Left hindlimb (tissue), 1 donor: ENCODE measurements at places on chromosomes 5 and 9.

DNA sequence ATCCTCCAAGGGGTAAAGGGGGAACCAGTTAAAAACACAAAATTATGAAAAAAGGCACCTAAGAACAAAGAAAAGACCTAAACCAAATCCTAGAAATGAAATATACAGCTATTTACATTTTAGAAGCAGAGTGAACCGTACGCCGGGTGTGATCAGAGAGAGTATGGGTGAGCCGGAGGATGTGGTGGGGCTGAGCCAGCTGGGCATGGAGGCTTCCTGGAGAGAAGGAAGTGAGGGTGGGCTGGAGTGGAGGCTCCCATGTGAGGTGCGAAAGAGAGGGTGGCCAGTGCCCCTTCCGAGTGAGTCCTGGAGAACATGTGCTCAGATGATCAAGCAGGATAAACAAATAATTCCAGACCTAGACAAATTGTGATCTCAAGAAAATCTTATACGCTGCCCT, 111.6 kb downstream of the CACNA1B start:
- DNase-seq, result no peak

DNA sequence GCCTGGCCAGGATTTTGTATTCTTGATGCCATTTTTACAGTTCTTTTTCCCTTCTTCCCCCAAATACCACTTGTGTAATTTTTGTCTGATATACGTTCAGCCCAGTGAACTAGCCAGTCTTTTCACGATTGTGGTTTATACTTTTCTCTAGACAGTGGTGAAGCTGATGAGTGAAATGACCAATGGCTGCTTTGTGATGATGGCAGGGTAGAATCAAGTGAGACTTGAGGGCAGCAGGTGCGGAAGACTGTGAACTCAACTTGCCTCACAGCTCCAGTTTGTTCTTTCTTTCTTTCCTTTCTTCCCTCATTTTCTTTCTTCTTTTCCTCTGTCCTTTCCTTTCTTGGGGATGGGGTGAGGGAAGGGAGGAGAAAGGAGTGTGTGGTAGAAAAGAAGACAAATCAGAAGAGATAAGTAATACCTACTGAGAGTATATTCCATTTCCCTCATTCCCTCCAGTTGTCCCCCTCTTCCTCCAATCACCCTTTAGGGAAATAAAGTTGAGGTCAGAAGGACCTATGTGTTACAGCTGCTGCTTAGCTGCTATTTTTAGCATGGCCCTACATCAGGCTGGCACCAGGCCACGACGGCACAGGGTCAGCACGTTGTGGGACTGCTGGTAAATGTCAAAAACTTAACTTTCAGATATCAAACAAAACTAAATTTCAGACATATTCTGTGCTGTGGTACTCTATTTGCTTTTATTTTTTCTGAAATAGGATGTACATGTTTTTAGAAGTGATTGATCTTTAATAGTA, 12.3 kb downstream of the ZSWIM6 start:
- DNase-seq, result no peak

GRCh38 chr9:70285246-70285645, 26.5 kb downstream of the SMC5 start:
- DNase-seq, result no peak

- peak; percentile 89 for DNase-seq
Observed at GRCh38 chr9:106697750-106698502, 165.0 kb upstream of the ZNF462 start.

GRCh38 chr5:112685386-112685785, 52.3 kb upstream of the APC start:
- no peak for DNase-seq

GRCh38 chr9:37978983-37979382, 75.1 kb upstream of the SLC25A51 start:
- no peak for DNase-seq

DNA sequence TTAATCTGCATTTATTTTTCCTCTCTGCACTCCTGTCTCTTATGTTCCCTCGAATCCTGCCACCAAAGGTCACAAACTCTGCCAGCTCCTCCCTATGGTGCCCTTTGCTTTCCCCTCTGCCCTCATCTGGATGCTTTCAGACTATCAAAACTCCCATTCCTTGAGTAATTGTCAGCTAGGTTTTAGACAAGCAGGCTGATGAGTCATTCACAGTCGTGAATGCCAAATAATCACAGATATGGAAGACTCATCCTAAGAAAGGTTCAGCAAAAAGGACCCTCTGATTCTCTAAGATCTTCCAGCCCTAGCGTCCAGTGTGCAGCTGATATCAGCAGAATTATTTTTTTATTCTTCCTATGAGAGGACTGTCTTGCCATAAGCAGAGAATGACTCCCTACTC, 104.5 kb upstream of the NUDT12 start:
- no peak for DNase-seq

GRCh38 chr5:159030357-159030756, 69.4 kb downstream of the EBF1 start:
- no peak for DNase-seq

DNA sequence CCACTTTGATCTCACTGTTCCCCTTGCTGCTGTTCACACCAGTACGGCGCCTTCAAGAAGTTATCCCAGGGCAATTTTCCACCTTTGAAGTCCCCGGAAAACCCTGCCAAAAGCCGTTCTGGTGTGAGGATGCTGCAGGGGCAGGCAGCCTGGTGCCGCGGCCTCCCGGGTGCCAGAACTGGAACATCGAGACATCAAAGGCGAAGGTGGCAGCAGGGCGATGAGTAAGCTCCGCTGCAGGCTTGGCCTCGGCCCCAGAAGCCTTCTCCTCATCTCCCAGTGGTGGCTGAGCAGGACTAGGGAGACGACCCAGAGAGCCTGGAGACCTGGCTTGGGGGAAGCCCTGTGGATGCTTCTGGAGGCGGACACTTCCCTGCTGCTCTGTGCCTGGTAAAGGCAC, 115.3 kb upstream of the MSX2 start:
- DNase-seq, result no peak

- no peak for DNase-seq
Observed at GRCh38 chr5:73705364-73705763, 79.4 kb downstream of the ARHGEF28 start.

DNA sequence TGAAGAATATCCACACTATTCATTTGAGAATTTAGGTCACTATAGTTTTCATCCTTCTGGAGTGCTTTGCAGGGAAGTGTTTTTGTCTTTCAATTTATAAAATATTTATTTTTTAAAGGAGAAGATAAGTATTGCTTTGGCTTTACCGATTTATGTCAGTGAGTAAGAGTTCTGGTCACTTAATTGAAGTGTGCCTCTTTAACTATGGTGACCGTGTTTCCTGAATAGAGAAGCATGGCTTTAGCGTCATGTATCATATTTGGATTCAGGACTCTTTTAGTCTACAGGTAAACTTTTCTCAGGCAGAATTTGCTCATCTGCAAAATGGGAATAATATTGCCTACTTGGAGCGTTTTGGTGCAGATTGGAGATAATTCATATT, 902 bp downstream of the BDP1 start:
- no peak for DNase-seq

- DNase-seq, result no peak
Observed at GRCh38 chr9:71854811-71855210, 56.2 kb downstream of the ABHD17B start.

DNA sequence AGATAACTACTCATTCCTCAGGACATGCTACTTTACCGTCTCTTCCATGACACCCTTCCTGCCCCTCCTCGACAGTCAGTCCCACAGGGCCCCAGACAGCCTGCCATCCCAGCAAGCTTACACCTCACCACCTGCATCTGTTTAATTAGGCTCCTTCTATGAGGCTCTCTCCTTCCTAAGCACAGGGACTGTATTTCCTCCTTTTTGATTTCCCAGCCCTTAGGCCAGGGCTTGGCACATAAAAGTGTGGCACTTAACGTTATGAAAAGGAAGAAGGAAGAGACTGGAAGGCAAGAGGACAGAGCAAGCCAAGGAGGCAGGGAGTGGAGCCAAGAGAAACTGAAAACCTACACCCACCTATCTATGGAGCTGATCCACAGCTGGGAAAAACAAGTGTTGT, 146.8 kb downstream of the SIL1 start:
- no peak for DNase-seq

DNA sequence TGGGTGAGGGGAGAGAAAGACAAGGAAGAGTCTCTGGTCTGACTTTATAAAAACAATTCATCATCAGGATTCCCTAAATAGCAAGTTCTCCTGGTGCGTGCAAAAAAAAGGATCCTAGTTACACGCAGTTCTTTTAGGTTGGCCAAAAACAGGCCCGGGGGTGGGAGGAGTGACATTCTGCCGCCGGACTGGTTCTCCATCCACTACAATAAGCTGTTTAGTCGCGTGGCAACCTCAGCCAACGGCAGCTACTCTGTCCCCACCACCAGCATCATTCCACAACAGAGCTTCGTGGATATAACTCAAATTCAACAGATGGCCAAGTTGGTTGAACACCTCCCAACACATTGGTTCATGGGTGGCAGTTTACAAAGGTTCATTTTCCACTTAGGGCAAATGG, 2.9 kb upstream of the FAM163B start:
- no peak for DNase-seq

GRCh38 chr5:68122439-68123328, 92.9 kb upstream of the PIK3R1 start:
- DNase-seq, result no peak

- no peak for DNase-seq
Observed at GRCh38 chr9:83403527-83404238, 134.5 kb downstream of the FRMD3 start.
